Suprapubic skin (tissue), 4 donors: ENCODE measurements at places on chromosomes 3 and 15. TPM values are rescaled to one million over a fixed set of nuclear protein-coding genes. Genes with fewer than 3 reads are reported as not detected.

GRCh38 chr3:99317201-99317600, 321.2 kb upstream of the COL8A1 start:
- no peak for DNase-seq

The ZDHHC23 gene
- 11.5 TPM for total RNA-seq

The ELL3 gene
- 50.7 TPM for total RNA-seq

The LMAN1L gene
- total RNA-seq: not detected

The ACAN gene
- total RNA-seq: 0.05 TPM

The THOC7 gene
- total RNA-seq: 37.1 TPM
